ENCODE measurements at places on chromosomes 3 and 15.

GRCh38 chr3:62761711-62762110 is 113.5 kb downstream of the CADPS start:
- no peak for DNase-seq

- no peak for DNase-seq
Measured at GRCh38 chr3:138879541-138880380, 45.0 kb upstream of the PIK3CB start.

GRCh38 chr3:78414261-78414660 is 1353.5 kb downstream of the ROBO1 start:
- no peak for DNase-seq

DNA sequence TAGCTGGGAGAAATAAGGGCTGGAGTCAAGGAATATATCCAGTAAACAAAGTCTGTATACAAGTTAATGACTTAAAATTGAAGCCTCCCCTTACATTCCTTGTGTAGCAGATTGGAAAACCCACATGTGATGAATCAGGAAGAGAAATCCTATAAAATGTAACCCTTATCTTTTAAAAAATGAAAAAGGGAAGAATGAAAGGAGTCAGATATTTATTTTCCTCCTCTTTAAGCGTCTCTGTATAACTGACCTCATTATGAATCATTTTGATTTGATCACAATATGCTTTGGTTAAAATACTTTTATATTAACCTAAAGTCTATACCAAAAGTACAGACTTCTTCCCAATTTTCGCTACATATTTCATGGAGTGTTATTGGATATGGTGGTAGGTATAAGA is 316.3 kb upstream of the STAC start:
- no peak for DNase-seq

DNA sequence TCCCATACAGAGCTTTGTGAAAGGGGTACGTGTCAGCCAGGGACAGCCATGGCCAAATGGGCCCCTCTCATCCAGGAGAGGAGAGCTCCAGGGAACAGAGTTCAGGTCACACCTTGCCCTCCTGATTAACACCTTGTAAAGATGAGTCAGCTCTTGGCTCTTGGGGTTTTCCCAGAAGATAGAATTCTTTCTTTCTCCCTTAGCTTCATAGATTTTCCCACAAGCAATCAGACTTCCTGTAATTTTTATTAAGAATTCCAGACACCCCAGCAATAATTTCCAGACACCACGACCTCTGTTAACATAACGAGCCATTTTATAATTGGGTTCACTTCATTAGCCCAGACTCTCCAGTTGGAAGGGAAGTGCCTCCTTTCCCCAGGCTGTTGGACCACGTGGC is 86.4 kb downstream of the LRTM1 start:
- no peak for DNase-seq

- DNase-seq, result no peak
Measured at GRCh38 chr3:142168514-142168913, 19.2 kb upstream of the TFDP2 start.

- peak; percentile 93 for DNase-seq
Measured at GRCh38 chr3:69542089-69542804, 156.4 kb upstream of the FRMD4B start.

GRCh38 chr15:69597061-69597592 is 144.5 kb downstream of the RPLP1 start:
- DNase-seq, result no peak

DNA sequence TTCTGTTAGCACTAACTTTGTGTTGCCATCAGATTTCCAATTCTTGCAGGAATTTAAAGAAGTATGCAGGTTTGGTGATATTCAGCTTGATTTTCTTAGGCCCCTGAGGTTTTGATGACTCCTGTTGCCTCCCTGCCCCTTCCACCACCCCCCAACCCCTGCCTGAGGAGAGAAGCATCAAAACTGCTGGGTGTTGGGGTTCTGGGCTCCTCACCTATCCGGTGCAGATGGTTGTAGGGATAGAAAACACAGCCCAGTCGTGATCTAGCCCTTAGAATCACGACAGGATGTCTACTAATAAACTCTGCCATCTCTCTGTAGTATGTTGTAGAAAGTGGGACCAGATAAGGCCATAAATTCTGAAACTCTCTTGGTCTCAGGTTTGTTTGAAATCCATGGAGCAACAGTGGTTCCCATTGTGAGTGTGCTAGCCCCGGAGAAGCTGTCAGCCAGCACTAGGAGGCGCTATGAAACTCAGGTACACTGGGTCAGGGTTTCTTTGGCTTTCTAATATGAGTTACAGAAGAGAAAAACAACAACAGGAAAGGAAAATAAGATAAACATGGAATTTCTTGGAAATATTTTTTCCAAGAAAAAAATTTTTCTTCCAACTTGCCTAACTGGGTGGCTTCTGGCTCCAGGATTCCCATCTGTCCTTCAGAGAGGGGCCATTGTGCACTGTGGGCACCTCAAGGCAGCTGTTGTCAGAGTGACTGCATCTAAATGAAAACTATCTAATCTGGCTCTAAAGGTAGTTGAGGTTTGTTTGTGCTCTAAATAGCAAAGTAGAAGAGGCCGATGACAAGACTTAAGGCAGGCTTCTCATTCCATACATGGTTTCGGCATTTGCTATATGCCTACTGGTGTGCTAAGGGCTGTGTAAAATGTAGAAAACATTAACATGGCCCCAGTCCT is 8.7 kb downstream of the SRP14 start:
- no peak for DNase-seq

DNA sequence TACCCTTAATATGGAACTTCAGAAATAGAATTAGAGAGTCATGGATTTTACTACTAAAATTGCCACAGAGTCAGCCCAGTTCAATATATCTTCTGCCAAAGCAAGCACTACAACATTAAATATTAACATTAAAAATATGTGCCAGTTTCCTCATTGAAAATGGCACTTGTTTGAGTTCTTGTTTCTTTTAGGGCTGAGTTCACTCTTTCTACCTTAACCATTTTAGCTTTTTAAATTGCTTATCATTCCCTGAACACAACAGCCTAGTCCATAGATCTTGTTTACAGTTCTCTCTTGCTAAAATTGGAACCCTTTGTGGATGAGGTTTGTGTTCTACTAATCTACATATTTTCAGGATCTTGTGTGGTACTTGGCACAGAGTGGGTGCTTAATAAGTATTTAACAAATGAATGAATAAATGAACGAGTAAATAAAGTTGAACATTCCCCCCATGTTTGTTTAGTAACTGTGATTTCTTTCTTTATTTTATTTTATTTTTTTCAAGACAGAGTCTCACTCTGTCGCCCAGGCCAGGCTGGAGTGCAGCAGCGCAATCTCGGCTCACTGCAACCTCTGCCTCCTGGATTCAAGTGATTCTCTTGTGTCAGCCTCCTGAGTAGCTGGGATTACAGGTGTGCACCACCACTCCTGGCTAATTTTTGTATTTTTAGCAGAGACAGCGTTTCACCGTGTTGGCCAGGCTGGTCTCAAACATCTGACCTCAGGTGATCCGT is 46.0 kb upstream of the SLC7A14 start:
- no peak for DNase-seq

DNA sequence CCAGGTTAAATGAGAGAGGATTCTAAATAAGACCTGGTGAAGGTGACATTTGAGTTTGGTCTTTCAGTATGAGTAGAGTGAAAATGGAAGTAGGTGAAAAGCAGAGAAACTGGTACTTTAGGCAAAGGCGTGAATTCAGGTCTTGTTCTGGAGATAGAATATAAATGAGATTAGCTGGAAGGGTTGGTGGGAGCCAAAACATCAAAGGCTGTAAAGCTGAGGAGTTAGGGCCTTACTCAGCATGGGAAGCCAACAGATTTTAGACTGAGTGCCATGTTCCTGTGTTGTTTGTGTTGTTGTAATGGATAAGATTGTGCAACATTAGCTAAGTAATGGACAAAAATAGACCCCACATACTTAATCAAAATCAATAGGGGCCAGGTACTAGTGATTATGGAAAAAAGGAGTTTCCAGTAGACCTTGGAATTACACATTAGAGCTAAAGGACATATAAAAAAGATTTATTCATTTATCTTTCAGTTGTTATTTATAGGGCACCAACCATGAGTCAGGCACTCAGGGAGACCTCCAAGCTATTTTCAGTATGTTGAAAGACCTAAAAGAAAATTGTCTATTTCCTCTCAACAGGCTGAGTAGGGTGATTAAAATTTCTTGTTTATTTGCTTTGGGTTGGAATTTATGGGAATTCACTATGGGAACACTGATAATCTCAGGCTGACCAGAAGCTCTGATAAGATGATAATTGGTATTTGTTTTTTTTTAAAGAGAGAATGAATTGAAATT is 20.8 kb downstream of the ARL14 start:
- DNase-seq, result no peak

DNA sequence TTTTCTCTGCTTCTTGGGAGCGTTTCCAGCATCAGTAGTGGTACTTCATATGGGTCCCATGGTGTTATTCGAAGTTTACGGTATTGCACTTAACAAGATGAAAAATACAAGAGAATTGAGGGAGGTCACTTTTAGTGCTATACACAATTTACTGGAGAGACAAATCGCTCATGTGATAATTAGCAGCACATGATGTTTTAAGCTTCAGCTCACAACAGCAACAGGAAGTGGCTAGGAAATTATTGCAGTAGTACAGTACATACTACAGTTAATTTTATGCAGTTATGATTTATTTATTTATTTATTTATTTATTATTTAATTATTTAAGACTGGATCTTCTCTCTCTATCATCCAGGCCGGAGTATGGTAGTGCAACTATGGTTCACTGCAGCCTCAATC is 14.4 kb upstream of the DCAF1 start:
- no peak for DNase-seq

GRCh38 chr15:67843571-67844387 is 3.9 kb upstream of the RNU6-1 start:
- no peak for DNase-seq

DNA sequence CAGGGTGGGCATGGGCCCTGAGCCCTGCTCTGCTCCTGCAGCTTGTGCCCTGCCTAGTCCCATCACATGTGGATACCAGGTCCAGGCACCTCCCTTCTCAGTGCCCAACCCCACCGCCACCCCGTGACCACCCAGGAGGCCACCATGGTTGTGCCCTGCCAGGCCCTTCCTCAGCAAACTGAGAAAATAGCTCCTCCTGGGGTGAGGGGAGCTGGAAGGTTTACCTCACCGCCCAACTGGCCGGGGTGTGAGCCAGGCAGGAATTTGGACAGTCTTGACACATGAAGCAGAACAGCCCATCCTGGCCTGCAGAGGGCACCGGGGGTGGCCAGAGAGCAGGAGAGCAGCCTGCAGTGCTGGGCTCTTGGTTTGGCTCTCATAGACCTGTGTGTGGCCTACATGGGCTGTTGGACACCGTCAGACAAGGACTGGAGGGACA is 11.4 kb upstream of the C3orf22 start:
- no peak for DNase-seq

- DNase-seq, result no peak
Measured at GRCh38 chr3:161267646-161268045, 46.5 kb downstream of the NMD3 start.

- no peak for DNase-seq
Measured at GRCh38 chr3:28018925-28019718, 222.3 kb upstream of the CMC1 start.

DNA sequence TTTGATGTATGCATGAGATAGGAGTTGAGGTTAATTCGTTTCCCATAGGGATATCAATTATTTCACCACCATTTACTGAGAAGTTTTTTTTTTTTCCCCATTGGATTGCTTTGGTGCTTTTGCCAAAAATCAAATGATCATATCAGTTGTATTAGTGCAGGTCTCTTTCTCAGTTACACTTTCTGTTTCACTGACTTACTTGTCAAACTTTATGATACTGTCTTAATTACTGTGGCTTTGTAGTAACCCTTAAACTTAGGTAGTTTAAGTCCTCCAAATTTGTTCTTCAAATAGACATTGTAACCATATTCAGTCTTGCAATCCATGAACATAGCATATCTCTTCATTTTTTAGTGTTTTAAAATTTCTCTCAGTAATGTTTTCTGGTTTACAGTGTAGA is 259.9 kb upstream of the SLCO3A1 start:
- no peak for DNase-seq

- no peak for DNase-seq
Measured at GRCh38 chr15:80609091-80609490, 86.0 kb upstream of the ABHD17C start.

- no peak for DNase-seq
Measured at GRCh38 chr3:128266453-128266852, 113.2 kb downstream of the EEFSEC start.

DNA sequence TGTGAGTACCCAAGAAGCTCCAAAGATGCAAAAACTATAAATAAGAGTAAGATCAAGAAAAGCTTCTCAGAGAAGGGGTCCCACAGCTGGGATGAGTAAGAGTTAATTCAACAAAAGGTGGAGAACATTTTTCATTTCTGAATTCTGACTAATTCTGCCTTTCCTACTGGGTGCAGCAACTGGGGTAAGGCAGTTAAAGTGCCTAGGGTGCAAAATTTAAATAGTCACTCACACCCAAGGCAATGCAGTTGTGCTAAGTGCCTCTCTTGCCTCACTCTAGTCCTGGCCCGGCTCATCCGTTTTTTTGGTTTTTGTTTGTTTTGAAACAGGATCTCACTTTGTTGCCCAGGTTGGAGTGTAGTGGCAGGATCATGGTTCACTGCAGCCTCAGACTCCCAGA is 240.2 kb downstream of the TP63 start:
- DNase-seq, result no peak

GRCh38 chr15:78457101-78457500 is 19.1 kb downstream of the IREB2 start:
- no peak for DNase-seq

- peak; percentile 39 for DNase-seq
Measured at GRCh38 chr3:49868862-49869466, 742 bp downstream of the CAMKV start.

GRCh38 chr15:67998599-67999133 is 55.4 kb upstream of the PIAS1 start:
- peak; percentile 30 for DNase-seq

- no peak for DNase-seq
Measured at GRCh38 chr3:28109829-28110228, 131.6 kb upstream of the CMC1 start.

DNA sequence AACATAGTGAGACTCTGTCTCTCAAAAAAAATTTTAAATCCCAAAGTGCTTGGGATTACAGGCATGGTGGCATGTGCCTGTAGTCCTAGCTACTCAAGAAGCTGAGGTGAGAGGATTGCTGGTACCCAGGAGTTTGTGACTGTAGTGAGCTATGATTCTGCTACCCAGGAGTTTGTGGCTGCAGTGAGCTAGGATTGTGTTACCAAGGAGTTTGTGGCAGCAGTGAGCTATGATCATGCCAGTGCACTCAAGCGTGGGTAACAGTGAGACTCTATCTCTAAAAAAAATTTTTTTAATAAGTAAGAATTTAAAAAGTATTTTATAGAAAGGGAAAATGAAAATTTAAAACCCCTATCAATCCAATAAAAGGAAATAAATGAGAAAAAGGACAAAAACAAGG is 69.5 kb downstream of the FAIM start:
- DNase-seq, result no peak

GRCh38 chr15:92116330-92116729 is 262.8 kb downstream of the SLCO3A1 start:
- DNase-seq, result no peak

GRCh38 chr3:49263159-49263889 is 13.7 kb downstream of the C3orf62 start:
- DNase-seq, result no peak

GRCh38 chr3:114285648-114286230 is 8.1 kb upstream of the TIGIT start:
- no peak for DNase-seq

- no peak for DNase-seq
Measured at GRCh38 chr15:48422401-48422800, 91.2 kb downstream of the DUT start.

Data from putamen (tissue), 1 donor.